Activated CD8-positive, alpha-beta memory T cell treated with anti-CD3 and anti-CD28 coated beads, Interleukin-2, amount 50 U/mL, for 4 hours (primary cell): ENCODE measurements at places on chromosomes 6 and 20.

DNA sequence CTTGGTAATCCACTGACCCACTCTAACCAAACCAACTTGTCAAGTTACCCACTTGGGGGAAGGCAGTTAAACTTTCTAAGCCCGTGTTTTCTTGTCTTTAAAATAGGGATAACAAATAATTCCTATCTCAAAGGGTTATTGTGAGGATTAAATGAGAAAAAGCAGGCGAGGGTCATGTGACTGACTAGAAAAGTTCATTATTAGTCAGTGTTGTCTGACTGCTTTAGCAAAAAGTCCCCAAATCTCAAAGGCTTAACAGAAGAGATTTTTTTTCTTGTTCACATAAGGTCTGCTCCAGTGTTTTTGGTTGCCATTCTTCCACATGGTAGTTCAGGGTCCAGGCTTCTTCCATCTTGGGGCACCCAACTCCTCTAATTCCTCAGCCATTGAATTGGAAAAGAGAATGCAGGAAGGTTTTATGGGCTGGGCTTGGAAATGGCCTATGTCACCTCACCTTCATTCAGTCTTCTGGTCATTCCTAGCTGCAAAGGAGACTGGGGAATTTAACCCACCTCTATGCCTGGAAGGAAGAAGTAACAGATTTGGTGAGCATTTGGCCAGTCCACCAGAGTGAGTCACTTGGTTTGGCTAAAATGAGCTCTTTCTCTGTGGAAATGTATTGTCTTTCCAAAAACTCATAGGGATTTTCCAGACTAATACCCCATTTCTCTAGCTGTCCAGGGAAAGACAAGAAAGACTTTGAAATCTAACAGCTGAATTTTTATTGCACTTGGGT lies 77.0 kb downstream of the CAP2 start:
- DNase-seq = no peak

- no peak for DNase-seq
These were observed 76.7 kb downstream of the MYB start for GRCh38 chr6:135257631-135258405.

DNA sequence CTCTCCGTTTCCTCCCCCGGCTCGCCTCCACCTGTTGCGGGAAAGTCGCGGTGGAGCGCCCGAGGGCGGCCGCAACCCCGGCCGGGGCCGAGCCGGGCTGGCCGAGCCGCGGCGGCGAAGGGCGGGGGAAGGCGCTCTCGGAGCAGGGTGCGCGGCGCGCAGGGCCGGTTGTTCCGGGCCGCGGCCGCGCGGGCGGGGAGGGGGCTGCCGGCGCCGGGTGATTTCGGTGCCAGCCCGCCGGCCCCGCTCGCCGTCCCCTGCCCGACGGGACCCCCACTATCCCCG lies 235 bp downstream of the MAP7 start:
- peak; percentile 19 for DNase-seq

DNA sequence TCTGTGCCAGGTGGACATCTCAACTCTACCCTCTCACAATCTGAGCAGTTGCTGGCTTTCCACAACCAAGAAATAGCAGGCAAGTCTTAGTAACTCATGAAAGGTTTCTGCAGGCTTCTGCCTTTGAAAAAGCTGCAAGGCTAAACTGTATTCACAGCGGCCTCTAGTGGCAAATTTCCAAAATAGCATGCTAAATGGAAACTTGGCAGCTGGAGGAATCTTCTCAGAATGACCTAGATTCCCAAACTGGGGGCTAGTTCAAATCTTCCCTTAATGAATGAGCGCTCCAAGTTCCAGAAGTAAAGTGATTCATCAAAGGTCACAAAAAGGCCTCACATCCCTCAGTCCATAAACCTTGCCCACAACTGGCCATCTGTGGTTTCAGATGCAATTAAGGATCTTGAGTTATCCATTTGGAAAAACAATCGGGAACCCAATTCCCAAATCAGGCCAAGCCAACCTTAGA lies 11.9 kb upstream of the CPNE5 start:
- no peak for DNase-seq

DNA sequence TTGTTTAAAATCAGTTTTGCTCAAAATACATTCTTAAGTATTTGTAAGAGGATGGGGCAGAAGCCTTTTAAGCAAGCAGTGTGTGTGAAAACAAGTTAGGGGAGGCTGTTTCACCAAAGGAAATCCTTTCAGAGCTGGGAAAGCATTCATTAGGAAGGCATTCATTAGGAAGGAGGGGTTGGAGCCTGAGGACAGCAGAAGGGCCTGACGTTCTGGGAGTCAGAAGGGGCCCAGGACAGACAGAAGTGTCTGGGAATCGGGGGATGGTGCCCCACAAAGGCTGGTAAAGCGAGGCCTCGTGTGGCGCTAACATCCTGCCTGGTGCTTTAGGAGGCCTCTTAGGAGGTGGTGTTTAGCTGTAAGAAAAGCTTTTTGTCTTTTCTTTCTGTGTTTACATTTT lies 80.6 kb upstream of the NXT1 start:
- no peak for DNase-seq

DNA sequence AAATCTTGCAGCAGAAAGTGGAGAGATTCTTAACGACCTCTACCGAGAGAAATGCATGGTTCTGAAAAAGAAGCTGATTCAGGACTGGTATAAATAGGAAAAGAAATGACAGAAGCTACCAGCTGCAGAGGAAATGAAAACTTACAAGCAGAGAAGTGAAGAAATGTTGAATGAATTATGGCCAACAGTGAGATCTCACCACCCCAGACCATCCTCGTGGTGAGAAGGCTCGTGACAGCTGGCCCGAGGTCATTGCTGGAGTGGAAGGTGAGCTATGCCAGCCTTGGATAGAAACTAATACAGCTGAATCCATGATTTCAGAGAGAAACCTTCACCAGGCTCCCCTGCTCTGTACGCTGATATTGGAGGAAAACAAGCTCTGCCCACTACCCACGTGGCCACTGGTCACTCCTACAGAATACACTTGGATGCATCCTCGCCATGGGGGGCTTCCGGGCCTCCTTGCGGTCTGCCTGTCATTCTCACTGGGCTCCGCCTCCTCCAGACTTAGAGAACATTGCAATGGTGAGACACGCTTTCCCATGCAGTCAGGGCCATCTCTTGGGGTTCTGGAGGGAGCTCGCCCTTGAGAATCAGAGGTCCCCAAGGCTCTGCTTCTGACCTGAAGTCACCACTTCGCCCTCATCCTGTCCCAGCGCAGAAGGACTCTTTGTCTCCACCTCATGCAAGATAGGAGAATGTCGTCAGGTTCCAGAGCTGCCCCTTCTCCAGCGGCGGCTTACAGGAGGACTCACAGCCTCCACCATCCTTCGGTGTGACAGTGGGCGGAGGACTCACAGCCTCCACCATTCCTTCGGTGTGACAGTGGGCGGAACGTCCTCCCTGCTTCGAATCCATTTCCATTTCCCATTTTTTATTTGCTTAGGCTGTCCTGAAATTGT lies 10.6 kb upstream of the TUBB2B start:
- DNase-seq = no peak

- DNase-seq = no peak
These were observed 871.1 kb upstream of the GJE1 start for GRCh38 chr6:141261672-141262060.

GRCh38 chr6:45377043-45377553 lies 636 bp downstream of the SUPT3H start:
- peak; percentile 87 for DNase-seq

- DNase-seq = no peak
These were observed 9.5 kb upstream of the HLA-DOA start for GRCh38 chr6:33018904-33019303.

DNA sequence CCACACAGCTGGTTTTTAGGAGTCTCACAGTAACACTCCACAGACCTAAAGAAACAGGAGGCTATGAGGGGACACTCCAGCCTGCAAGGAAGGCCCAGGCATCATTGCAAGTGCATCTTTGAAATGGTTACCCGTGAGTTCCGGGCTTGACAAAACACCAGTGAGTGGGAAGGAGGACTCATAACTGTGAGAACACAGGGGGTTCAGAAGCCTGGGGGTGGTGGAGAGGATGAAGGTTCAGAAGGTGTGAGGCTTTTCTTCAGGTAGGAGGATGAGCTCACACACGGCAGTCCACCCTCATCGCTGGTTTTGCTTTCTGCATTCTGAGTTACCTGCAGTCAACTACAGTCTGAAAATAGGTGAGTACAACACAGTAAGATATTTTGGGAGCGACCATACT lies 39.9 kb downstream of the MAP7 start:
- no peak for DNase-seq

GRCh38 chr20:45467861-45468260 lies 1.7 kb upstream of the WFDC2 start:
- no peak for DNase-seq

GRCh38 chr20:51382986-51383821 lies 159.3 kb downstream of the NFATC2 start:
- DNase-seq = no peak

GRCh38 chr20:35327074-35327976 lies 35.1 kb upstream of the FAM83C start:
- DNase-seq = no peak

GRCh38 chr20:2748551-2749342 lies 51.7 kb downstream of the CPXM1 start:
- DNase-seq = no peak

- DNase-seq = no peak
These were observed 1.7 kb upstream of the TMEM170B start for GRCh38 chr6:11535801-11536230.

GRCh38 chr20:47781632-47782031 lies 3.6 kb downstream of the SULF2 start:
- DNase-seq = no peak

GRCh38 chr20:63734946-63735858 lies 1.3 kb upstream of the LIME1 start:
- DNase-seq = no peak

DNA sequence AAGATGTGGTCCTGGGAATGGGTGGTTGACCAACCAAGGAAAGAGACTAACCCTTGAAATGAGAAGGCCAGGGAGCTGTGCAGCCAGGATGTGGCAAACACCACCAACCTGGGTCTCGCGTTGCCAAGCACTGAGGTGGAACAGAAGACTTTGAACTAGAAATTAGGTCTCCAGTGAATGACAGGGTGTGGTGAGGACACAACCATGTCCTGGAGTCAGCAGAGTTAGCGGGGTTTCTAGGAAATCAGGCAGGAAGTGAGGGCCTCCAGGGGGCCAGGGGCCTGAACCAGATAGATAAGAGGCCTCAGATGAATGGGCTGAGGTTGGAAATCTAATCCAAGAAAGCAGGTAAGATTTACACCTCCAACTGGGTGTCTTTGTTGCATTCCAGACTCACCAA lies 353.3 kb upstream of the ARID1B start:
- DNase-seq = no peak

- no peak for DNase-seq
These were observed 567.8 kb downstream of the GRIK2 start for GRCh38 chr6:101961357-101961756.

GRCh38 chr6:28922004-28922820 lies 1.6 kb downstream of the TRIM27 start:
- DNase-seq = peak; percentile 24

DNA sequence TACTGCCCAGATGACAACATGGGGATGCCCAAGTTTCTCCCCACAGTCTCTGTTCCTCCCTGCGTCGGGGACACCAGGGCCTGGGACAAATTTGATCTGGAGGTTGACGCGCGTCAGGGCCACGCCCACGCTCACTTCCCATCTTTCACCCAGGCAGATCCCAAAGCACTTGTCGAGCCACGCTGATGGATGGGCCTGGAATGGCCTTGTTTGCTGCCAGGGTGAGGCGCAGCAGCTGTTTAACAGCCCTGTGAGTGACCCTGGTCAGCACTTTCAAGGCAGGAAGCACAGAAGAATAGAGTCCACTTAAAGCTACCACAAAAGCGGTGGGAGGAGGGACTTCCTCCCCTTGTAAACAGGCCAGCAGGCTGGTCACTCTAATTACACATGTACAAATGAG lies 324.7 kb upstream of the JARID2 start:
- DNase-seq = no peak

GRCh38 chr6:18431581-18431980 lies 44.4 kb downstream of the RNF144B start:
- DNase-seq = no peak

DNA sequence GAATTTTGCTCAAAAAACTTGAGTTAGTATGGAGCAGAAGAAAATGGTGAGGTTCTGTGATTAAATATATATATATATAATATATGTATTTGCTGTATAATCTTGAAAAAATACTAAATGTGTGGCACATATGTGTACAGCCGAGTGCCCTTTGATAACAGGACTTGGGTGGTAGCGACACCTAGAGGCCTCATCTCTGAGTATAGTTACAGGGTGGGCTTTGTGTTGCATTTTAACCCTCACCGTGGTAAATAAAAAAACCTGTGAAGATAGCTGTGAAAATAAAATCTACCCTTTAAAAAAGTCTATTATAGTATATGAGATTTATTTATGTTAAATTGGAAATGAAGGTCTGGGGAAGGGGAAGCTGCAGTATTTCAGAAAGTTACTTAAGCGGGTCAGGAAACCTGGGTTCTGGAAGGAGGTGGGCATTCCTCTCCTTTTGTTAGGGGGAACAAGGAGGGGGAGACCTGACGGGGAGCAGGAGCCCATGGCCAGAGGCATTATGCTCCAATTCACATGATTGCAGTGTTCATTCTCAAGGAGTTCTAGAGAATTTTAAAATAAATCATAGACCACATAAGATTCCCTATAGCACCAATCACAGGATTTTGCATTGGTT lies 82.7 kb downstream of the SH3BGRL2 start:
- peak; percentile 67 for DNase-seq

- no peak for DNase-seq
These were observed 2.0 kb upstream of the NOL7 start for GRCh38 chr6:13613029-13613594.

DNA sequence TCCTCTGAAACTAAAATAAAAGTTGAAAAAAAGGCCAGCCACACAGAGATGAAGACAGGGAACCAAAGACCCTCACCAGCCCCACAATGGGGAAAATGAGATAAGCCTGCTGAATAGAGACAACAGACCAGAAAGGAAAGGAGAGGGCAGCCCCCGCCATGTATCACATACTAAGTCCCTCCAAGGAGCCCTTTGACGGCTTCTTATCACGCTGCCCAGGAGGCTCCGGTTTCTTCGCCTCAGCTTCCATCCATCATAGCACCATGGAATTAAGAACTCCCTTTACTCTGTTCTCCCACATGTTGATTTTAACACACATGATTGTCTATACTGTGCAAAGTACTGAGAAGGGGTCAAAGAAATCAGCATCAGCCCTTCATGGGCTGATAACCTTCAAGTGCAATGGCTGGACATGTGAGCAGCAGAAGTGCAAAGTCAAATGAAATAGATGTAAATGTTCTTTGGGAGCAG lies 54.9 kb downstream of the MAP3K5 start:
- DNase-seq = no peak
